ENCODE measurements at places on chromosomes 6 and 20. TPM values are rescaled to one million over a fixed set of nuclear protein-coding genes. Genes with fewer than 3 reads are reported as not detected.

DNA sequence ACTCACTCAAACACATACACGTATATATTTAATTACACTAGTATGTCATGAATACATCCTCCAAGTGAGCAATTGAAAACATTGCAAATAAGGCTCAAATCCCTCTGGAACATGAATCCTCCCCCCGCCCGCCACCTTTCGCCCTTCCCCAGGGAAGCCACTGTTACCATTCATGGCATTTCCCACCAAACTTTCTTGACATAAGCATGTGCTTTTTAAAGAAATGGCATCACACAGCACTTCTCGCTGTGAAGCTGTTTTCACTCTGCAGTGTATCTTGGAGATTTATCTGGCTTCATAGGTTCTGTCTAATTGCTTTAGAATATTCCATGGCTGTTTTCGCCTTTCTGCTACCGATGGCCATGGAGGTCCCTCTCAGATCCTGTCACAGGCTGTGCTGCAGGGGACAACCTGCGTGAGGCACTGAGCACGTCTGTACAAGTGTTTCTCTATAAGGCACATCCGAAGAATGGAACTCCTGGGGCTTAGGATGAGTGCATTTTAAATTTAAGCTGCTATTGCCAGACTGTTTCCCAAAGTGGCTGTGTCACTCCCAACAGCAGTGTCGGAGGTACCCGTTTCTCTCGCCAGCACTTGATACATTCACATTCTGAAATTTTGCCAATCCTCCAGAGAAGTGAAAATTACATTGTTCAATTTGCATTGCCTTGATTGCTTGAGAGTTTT is 22.2 kb upstream of the PHACTR3 start:
- DNase-seq, result no peak

GRCh38 chr6:17859846-17860245 is 127.6 kb downstream of the KIF13A start:
- no peak for DNase-seq

The CFAP206 gene
- total RNA-seq, result not detected

The EYA4 gene
- total RNA-seq, result 6.1 TPM

- DNase-seq, result peak; percentile 79
Observed at GRCh38 chr6:96939007-96939805, 14.7 kb downstream of the KLHL32 start.

DNA sequence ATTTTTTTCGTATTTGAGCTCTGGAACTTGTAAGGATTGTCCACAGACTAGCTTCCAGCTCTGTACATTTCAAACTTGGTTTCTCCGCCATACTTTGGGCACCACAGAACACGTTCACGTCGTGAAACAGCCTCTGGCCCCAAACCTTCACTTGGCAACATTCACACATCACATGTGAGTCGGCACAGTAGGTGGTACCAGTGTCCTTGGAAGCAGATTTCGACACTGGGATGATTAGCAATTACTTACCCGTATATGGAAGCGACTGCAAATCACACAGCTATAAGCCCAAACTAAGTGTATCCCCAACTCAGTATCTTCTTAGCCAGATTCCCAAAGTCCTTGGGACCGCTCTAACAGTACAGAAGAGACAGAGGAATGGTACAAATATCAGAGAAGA is 60.2 kb downstream of the MAFB start:
- DNase-seq, result no peak
